ENCODE measurements at places on chromosomes 4 and X.

DNA sequence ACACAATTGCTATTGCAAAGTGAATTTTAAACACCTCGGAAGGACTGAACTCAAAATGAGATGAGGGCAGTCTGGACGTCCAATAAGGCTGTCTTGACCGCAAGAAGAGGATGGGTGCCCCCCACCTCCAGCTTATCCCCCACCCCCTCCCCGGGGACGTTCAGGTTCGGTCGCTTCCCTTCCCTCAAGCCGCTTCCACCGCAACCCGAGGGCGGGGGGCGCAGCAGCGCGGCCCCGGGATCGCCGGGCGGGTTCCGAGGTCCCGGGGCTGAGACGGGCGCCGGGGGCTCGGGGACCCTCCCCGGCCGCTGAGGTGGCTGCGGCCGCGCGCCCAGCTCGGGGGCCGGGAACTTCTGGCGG, 480 bp downstream of the USP46 start:
- no peak for DNase-seq

- DNase-seq, result no peak
These were observed 392.0 kb downstream of the MAPK10 start for GRCh38 chr4:85967872-85968271.

DNA sequence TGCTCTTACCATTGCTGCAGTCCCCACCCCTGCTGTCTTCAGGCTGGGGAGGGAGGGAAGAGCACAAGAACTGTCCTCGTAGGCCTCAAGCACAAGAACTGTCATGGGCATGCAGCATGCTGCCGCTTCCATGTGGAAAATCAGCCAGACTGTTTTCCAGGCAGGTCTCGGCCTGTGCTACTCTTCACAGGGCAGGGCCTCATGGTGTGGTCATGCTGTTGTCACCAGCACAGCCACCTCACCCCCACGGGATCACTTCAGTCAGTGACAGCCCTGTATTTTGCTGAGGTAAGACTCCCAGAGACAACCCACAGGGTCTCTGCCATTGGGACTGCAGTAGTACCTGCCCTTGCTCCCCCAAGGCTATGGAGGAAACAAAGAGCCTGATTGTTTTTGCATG, 205.3 kb downstream of the NAP1L3 start:
- no peak for DNase-seq

- DNase-seq, result no peak
These were observed 16.8 kb upstream of the EPGN start for GRCh38 chr4:74291471-74291870.

DNA sequence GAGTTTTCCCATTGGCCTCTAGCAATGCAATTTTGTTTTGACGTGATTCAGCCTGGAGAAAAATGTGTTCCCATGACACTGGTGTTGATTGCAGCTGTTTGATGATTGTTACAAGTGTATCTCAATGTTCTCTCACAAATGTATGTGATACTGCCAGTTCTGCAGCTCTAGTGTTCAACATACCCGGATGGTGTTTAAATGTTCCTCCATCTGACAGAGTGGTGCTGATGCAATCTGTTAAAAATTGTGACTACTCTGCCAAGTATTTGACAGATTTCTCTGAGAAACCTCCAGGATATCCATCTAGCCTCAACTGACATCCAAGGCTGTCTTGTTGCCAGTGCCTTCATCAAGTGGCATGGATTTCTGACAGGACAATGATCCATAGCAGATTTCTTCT, 657.2 kb upstream of the DIAPH2 start:
- no peak for DNase-seq

GRCh38 chr4:40978548-40978947, 228.8 kb downstream of the NSUN7 start:
- no peak for DNase-seq

DNA sequence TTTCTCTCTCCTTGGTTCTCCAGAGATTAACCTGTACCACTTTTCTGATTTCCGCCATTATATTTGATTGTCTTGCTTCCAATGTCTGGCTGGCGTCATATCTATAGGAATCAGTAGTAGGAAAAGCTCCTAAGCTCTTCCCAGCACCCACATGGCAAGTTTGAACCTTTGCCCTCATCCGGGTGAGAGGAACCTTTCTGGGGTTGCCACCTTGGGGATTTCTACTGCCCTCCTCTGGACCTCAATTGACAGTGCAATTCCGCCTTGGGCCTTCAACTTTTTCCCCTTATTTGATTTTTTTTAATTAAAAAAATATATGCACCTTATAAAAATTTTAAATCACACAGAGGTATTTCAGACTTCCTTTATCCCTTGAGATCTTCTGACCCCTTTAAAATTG, 2.0 kb upstream of the CXorf66 start:
- no peak for DNase-seq

DNA sequence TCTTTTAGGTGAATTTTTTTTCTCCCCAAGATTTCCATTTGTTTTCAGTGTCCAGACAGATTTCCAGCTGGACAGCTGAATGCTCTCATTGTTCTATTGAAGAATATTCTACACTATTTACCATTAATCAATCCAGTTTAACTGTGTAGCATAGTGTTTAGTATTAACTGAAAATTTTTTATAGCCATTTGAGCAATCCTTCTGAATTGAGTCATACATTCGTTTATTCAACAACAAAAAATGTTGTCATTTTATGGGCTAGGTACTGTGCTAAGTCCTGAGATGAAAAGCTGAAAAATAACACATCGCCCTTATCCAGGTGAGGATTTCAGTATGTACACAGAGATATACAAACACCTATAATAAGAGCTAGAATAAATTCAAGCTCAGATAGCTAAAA, 223.3 kb downstream of the COL25A1 start:
- DNase-seq, result no peak

GRCh38 chr4:11626066-11626465, 197.4 kb upstream of the HS3ST1 start:
- no peak for DNase-seq

DNA sequence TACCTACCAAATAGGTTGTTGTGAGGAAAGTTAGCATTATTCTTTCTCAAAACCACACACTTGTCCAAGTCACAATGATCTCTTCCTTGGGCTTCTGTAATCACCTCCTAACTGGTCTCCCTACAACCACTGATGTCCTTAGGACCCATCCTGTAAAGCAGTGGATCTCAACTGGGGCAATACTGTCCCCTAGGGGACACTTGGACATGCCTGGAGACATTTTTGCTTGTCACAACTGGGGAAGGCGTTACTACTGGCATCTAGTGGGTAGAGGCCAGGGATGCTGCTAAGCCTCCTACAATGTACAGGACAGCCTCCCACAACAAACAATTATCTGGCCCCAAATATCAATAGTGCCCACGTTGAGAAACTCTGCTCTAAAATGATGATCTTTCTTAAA, 118.7 kb upstream of the AP1S2 start:
- DNase-seq, result peak; percentile 8

GRCh38 chr4:90025248-90025647, 101.9 kb upstream of the CCSER1 start:
- no peak for DNase-seq

GRCh38 chrX:38220415-38221390, at the start of gene SRPX:
SRPX (minus strand) TSS chrX:38220871; CDS start chrX:38220792, 79 bp downstream.
- no peak for DNase-seq

DNA sequence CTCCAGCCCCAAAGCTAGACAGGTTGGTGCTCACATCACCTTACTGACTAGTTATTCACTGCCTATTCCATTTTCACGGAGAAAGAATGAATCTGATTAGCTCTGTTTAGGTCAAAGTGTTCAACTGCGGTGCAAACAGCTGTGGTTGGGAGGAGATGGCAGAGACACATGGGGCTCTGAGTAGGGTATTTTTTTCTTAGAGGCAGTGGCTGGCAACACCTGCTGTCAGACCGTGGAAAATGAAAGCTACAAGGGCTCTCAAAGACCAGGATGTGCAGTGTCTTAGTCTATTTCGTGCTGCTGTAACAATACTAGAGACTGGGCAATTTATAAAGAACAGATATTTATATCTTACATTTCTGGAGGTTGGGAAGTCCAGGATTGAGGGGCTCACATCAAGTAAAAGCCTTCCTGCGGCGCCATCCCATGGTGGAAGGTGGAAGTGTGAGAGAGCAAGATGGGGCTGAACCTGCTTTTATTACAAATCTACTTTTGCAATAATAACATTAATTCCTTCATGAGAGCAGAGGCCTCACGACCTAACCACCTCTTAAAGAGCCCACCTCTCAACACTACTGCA, 10.6 kb downstream of the NYX start:
- no peak for DNase-seq

DNA sequence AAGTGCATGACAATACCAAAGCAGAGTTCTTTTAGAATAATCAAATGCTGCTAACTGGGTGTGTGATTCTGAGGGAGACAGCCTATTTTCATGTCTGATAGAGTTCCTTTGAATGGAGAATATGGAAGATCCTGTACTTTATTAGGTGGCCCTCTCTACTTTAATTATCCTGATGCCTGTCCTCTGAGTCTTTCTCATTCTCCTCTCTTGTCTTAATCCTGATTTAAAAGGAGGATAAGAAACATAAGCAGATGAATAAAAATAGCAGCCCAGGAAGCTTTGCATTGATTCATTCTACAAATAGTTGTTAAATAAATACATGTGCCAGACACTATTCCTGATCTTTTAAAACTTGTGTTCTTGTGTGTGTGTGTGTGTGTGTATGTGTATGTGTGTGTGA, 387.3 kb downstream of the SPRY1 start:
- DNase-seq, result no peak

DNA sequence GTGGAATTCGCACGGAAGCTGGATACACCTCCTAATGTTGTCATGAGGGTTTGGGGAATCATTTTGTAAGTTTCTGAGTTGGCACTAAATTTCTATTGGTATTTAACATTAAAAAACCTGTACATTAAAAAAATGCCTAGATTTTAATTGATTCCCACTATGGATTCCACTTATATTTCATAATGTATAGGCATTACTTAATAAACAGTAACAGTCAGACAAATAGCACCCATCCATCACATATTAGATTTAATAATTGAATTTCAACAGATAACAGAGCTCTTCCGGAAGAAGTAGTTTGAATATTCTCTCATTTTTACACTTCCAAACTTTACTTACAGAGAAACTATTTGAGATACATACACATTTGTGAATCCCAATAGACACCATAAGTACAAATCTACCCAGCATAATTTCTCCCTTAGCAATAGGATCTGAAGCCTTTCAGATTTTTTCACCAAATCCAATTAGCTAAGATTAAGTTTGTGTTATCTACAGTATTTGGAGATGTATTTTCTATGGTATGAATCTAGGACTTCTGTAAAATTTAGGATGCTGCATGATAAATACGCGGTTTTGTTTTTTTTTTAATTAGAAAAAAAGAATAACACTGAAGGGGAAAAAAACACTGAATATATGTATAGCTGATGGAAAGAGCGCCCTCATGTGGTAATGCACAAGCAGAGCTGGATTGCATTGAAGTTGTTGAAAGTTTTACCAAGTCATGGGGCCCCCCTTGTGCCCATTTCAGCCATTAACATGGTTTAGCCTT, 12.2 kb upstream of the ODAM start:
- DNase-seq, result peak; percentile 0

DNA sequence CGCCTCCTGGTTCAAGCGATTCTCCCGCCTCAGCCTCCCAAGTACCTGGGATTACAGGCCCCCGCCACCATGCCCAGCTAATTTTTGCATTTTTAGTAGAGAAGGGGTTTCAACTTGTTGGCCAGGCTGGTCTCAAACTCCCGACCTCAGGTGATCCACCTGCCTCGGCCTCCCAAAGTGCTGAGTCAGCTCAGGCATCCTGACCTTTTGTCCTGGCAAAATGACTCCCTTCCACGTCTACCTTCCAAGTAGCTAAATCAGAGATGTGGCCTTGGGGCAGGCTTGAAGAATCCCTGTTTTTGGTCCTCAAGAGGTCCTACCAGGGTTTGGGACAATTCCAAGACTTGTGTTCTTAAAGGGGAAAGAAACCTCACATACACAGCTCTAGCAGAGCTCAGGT, 12.8 kb downstream of the AFAP1 start:
- no peak for DNase-seq

DNA sequence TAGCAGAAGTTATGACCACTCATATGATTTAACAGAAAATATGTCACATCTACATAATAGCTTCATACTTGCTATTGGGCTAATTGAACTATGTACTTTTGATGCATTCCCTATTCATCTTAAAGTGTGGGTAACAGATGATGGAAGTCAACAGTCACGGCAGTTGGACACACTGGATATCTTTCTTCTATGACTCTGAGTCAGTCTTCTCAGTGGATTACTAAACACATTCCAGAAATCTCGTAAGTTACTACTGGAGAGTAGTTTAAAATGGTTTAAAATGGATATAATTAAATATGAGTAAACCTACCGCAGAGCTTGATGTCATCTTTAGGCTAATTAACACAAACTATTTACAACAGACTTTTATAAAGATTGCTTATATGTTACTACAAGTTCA, 30.1 kb upstream of the CFAP299 start:
- DNase-seq, result no peak

DNA sequence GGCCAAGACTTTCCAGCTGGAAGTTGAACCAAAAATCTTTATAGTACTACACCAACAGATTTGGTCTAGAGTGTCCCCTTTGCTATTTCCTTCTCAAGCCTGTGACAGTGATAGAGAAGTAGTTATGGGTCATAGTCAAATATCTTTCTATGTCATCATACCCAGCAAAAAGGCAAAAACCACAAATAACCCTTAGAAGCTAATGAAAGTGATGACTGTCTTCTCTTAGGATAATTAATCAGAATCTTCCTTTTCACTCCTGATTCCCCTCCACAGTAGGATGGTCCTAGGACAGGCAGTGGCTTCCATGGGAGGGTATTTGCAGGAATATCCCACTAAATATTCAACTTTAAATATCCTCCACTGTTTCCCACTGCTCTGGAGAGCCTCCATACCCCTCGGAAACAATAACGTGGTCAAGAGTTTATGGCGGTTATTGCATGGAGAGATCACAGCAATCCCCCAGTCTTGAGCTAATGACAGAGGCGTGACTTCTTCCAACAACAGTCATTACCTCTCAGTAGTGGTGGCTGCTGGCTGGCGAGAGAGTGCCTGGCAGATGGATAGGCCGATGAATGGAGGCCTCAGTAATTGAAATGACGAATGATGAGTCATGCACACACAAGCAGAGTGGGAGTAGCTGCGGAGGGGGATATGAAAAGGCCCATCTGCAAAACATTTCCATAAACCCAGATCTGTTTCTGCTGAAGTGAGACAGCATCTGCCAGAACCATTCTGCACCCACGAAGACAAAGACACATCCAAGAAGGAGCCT, 154.9 kb downstream of the STK32B start:
- DNase-seq, result peak; percentile 32

- no peak for DNase-seq
These were observed 281.7 kb upstream of the PITX2 start for GRCh38 chr4:110904435-110905065.

- no peak for DNase-seq
These were observed 40.0 kb downstream of the VGLL1 start for GRCh38 chrX:136572030-136572429.

DNA sequence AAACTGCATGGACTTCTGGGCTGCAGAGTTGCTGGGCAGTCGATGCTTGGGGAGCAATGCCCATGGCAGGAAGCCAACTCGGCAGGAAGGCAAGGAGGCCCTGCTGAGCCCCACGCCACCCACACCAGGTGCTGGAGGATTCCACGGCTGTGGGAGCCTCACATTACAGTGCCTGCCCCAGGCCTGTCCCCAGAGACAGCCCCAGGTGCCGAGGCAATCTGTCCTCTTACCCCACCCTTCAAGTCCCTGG, 53.9 kb downstream of the HMX1 start:
- no peak for DNase-seq

GRCh38 chr4:121484633-121485032, 103.8 kb upstream of the QRFPR start:
- DNase-seq, result peak; percentile 2
